ENCODE measurements at places on chromosomes 1 and 21.

GRCh38 chr1:187092104-187092503 is 263.4 kb downstream of the PLA2G4A start:
- peak; percentile 38 for DNase-seq

GRCh38 chr1:204417074-204417997 is 5.7 kb upstream of the PPP1R15B start:
- DNase-seq: peak; percentile 28

DNA sequence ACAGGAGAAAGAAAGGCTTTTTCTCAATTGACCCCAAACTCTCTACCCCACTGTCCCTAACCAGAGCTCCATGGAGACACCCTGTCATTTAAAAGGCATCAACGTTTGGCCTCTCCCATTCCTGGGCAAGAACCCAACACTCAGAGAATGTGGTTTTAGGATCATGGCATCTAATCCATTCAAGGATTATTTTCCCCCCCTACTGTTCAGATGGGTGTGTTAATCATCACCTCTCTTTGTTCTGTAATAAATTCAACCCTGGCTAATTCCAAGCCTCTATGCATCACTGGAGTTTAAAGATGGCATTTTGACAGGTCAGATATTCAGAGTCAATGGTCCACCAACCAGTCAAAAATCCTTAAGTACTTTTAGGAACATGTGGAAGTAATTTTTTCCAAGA is 42.7 kb downstream of the TBX15 start:
- no peak for DNase-seq

DNA sequence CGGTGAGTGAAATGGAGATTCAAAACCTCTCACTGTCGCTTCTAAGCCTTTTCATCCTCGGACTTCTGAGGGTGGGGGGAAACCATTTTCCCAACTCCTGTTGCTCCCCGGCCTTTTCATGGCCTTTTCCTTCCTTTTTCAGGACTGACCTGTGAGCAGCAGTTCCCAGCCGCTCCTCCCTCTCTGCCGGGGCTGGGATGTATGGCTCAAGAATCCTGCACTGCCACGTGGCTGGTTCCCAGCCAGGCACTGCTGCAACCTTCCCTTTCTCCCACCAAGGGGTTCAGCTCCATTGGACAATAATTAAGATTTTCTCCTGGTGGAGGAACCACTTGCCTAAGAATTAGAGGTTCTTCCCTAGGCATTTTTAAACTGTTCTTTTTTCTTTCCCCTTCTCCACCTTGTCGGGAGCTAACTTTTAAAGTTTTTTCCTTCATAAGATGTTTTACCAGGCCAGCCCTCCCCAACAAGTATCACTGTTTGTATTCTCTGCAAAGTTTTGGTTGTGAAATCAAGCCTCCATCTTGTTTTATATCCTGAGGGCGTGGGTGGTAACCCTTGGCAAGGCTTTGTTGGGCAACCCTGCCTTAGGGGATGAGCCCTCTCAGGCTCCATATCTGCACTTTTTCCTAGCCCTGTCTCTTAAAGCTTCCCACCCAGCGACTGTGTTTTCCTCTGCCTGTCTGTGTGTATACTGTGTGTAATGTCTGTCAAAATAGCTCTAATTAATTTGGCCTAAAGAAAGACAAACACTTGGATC is 1166.6 kb upstream of the ADGRL2 start:
- no peak for DNase-seq

DNA sequence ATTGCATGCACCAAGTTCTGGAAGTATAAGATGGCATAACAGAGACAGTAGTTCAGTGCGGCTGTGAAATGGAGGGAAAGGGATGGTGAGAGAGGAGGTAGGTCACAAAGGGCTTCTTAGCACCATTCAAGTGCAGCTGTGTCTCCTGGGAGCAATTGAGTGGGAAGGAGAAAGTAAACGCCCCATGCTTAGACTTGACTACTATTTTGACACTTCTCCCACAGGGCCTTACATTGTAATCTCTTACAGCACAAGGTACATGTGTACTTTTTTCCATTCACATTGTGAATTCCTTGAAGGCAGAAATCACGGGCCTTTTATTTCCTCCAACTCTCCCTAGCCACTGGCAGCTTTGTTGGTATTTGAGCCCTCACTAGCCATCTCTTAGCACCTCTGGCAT is 239.6 kb upstream of the FOXD3 start:
- DNase-seq: no peak

GRCh38 chr1:186054003-186054402 is 319.8 kb downstream of the HMCN1 start:
- no peak for DNase-seq

GRCh38 chr1:101069158-101069557 is 43.6 kb upstream of the DPH5 start:
- DNase-seq: no peak

DNA sequence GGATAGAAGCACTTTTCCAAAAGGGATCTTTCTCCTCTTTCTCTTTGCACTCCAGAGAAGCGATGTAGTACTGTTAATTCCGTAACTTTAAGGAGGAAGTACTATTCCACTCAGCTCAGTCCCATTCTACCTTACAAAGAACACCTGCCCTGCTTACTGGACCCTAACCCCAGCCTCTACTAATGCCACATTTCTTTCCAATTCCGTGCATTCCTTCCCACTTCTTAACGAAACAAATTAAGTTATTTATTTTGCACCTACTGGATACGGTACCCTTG is 511 bp downstream of the NDC1 start:
- no peak for DNase-seq

GRCh38 chr1:98453066-98453465 is 208.5 kb upstream of the SNX7 start:
- DNase-seq: no peak

DNA sequence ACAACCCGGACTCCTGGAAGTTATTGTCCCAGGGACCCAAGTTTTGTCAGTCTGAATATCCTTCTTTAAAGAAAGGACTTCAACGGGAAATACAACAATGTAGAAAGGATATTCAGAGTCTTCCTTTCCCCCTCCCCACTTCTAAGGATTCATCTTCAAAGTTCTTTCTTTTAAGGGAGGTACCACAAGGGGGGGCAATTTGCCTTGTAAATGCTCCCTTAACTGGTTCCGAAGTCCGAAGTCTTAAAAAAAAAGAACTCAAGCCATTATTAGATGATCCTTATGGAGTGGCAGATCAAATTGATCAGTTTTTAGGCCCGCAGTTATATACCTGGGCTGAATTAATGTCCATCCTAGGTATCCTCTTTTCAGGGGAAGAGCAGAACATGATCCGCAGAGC is 47.0 kb downstream of the SERINC2 start:
- DNase-seq: no peak

GRCh38 chr1:103145449-103145848 is 37.1 kb upstream of the COL11A1 start:
- no peak for DNase-seq

DNA sequence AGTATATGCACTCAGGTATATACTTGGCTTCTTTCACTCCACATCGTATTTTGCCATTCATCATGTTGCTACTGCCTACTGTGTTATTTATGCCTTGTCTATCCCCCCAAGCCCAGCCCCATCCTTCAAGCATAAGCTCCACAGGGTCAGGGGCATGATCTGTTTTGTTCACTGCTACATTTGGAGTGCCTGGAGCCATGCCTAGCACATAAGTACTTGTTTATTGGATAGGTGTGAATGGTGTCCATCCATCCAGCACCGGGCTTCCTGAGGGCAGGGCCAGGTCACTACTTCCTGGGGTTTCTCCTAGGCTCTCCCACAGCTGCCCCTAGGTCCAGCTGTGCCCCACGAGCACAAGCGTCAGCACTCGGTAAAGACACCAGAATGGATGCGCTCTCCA is 289.0 kb upstream of the VAMP3 start:
- DNase-seq: no peak

DNA sequence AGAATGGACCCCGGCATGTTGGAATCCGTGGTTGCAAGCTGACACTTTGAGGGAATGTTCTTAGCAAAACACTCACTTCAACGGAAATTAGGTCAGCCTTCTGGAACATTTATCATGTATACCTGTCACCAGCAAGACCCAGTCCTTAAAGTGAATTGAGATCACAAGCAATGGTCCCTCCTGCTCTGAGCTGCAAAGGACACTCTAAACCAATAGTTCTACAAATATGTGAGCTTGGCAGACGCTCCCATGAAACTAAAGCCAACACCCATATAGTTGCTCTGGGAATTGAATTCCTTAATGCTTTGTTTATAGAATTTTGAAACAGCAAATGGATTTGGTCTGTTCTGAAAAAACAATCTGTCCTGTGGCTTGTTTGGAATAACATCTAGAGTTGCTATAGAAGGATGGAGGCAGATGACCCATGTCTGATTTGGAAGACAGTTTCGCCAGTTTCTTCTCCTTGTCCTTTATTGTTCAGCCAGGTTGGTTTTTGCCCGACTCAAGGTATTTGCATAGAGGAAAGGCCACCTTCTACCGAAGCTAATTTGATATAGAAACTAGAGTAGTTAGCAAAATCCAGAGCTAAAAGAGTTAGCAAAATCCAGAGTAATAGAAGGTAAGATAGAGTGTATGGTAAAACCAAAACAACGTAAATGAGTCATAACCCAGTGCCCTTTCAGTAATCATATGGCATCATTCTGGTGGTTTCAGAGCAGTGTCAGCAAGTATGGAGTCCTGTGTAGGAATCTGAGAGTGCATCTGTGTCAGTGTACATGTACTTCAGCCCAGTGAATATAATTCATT is 236.2 kb downstream of the NFIA start:
- DNase-seq: no peak

DNA sequence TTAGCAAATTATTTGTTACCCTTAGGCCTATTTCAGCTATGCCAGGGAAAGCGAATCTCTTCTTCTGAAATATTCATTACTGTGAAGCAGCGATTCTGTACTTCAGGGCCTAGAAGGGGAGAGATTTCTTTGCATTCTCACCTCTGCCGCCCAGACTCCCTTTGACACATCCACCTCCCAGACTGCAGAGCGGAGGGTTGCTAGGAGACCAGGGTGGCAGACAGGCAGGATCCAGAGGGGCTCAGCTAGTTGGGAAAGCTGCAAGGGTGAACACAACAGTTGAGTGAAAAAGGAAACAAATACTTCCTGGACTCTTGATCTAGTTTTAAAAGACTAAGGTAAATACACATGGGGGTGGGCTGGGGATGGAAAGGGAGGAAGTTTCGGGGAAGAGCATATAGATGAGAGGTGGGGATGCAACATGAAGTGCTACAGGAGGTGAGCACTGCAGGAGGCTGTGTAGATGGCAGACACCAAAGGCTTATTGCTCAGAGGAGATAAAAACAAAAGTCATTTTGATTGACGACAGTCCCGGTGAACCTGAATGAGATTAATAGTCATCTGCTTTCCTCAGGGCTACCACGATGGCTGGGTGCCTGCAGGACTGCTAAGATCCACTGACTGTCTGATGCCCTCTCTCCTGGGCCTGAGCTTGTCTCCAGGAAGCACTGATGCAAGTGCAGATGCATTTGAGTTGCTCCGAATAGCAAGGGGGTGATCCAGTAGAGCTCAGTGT is 26.4 kb upstream of the RAB3GAP2 start:
- no peak for DNase-seq

DNA sequence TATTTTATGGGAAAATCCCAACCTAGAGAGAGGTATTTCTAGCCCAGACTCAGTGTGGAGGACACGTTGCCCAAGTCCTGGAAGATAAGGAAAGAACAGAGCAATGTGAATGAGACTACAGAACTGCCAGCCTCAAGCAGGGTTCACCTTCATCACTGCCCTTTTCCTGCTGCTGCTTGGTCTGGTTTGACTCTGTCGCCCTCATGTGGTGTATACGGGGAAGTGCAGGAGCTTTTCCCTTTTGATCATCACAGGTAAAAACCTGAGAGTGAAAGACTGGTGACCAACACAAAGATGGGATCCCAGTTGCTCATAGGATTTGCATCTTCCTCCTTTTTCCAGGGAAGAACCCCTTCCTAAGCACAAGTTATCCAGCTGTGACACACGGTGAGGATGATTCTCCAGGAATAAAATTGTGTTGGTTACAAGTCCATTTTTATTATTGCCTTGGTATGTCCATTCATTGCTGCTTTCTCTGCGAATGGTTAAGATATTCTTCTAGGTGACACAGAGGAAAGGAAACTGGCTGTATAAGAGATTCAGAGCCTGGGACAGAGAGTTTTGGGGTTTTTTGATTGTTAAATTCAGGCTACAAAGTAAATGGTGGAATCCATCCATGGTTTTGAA is 89.5 kb upstream of the CD53 start:
- peak; percentile 85 for DNase-seq

GRCh38 chr1:67316180-67316902 is 8.7 kb downstream of the IL12RB2 start:
- no peak for DNase-seq

DNA sequence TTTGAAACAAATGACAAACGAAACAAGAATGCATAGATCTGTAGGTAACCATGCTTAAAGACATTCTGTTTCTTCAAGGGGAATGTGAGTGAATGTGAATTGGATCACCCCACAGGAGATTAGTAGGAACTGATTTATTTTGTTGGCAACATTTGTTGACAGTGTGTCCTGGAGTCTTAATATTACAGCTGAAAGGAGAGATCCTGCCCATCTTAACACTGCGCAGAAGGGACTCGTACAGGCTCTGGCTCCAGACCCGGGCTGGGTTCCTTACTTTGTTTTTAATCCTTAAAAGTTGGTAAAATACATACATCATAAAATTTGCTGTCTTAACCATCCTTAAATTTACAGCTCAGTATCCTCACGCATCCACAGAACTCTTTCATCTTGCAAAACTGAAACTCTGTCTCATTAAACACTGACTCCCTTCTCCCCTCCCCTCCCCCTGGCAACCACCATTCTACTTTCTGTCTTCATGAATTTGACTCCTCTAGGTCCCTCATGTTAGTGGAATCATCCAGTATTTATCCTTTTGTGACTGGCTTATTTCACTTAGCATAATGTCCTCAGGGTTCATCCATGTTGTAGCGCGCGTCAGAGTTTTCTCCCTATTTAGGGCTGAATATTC is 74.1 kb downstream of the GALNT2 start:
- no peak for DNase-seq

Data from CD4-positive, alpha-beta T cell treated with Interleukin-2 at 100 ng/mL for 4 hours (primary cell).